ENCODE measurements at places on chromosomes 7 and 10. TPM values are rescaled to one million over a fixed set of nuclear protein-coding genes. Genes with fewer than 3 reads are reported as not detected.

Gene LRMDA
- total RNA-seq: 10.7 TPM

Gene OR9A2
- not detected for total RNA-seq

Gene MYL7
- total RNA-seq: not detected

Gene TUBB8
- not detected for total RNA-seq

Gene ZNF503
- total RNA-seq: 20.3 TPM

Gene PSMC2
- 119 TPM for total RNA-seq

Gene DGKI
- total RNA-seq: 1.4 TPM

Gene NCAPG2
- 7.1 TPM for total RNA-seq

Gene ARL3
- 7.3 TPM for total RNA-seq

Gene TMEM270
- not detected for total RNA-seq

Gene EBF3
- total RNA-seq: 8.9 TPM

Gene CUBN
- 1.3 TPM for total RNA-seq

Gene SLC29A3
- 4.7 TPM for total RNA-seq

Gene ZRANB1
- 38.0 TPM for total RNA-seq

Gene HELLS
- total RNA-seq: 11.8 TPM

Gene RNF133
- total RNA-seq: 0.36 TPM

Gene ZNF775
- 6.9 TPM for total RNA-seq

Gene LFNG
- total RNA-seq: 5.0 TPM

Gene SPDYE16
- 0.16 TPM for total RNA-seq

Gene HEPACAM2
- total RNA-seq: not detected

Gene MACC1
- 0.28 TPM for total RNA-seq

Gene GNGT1
- total RNA-seq: not detected

Gene GRM3
- 1.4 TPM for total RNA-seq

Gene SH2D4B
- not detected for total RNA-seq

Gene PLXNA4
- total RNA-seq: 10.5 TPM

Gene ADIRF
- 52.3 TPM for total RNA-seq

Measured in sigmoid colon (tissue), 7 donors.